Endothelial cell of umbilical vein (primary cell): ENCODE measurements at places on chromosomes 13 and 19. TPM values are rescaled to one million over a fixed set of nuclear protein-coding genes. Genes with fewer than 3 reads are reported as not detected.

DNA sequence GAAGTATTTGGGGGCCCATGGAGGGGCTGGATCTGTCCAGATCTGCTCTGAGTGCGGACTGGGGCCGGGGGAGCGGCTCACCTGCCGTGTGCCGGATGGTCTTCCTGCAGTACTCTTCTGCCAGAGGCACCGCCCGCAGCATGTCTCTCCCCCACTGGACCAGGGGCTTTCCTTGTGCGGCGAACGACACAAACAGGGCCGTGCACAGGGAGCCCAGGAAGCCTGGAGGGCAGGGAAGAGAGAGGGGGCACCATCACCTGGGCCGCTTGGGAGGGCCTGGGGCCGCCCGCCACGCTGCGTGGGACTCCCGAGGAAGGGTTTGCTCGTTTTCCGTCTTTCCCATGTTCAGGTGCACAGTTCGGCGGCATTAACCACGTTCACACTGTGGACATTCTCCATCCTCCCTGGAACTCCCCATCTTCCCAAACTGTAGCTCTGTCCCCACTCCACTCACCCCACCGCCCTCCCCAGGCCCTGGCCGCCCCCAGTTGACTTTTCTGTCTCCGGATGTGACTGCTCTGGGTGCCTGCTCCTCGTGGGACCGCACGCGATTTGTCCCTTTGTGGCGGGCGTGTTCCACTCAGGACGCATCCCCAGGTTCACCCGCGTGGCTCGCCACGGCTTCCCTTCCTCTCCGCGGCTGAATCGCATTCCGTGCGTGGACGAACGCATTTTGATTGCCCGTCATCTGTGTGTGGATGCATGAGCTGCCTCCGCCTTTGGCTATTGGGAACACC, 24.2 kb downstream of the ADPRHL1 start:
- DNase-seq: no peak

Gene SPACA4
- polyA plus RNA-seq: not detected in 2 replicates

Gene SLC5A5
- not detected in 2 replicates for polyA plus RNA-seq

DNA sequence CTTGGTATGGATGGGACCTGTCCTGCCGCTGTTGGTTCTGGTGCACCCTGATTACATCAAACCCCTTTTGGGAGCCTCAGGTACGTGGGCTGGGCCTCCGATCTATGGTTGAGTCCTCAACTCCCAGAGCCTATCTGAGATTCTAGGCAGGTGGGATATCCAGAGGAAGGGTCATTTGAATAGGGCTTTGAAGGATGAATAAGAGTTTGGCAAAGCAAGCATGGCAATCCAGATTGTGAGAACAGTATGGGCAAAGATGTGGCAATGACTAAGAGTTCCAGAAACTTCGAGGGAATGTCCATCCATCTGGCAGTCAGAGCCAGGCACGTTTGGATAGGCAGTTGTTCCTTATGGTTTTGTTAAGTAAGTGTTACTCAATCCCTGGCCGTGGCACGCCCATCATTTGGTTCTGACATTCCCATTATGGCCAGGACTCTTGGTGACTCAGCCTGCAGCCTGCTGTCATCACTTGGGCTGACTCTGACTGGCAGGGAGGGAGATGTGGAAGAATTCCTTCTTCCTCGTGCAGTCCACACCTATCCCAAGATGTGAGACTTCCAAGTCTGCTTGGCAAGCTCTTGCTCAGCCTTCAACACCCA, 21.5 kb downstream of the CYP4F22 start:
- DNase-seq: no peak
